ENCODE measurements at places on chromosomes 7 and 10.

DNA sequence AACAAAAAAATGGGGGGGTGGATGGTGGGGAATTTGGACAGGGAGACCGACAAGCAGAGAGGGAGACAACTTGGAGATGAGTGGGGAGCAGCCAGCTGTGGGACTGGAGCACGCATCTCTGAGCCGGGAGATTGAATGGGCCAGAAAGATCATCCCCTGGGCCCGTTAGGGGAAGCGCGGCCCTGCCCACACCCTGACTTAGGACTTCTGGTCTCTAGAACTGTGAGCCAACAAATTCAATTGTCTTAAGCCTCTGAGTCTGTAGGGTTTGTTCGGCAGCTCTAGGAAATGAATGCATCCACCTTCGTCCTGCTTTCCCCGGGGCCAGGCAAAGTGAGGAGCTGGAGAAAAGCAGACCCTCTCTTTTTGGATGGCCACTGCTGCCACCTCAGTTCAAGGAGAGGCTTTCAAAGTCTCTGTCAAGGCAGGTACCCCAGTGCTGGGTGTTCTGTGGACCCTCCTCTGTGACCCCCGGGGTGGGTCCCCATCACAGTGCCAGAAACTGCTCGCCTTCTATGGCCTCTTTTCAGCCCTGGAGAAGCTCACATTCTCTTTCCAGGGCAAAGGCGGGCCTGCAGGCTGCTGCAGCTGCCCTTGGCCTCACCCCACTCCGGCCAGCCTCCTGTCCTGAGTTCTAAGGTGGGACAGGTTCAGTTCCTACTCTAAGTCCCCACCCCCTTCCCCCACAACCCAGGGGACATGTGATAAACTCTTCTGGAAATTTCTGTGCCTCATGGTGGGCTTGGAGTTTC, 423.2 kb downstream of the RPS24 start:
- DNase-seq: no peak

DNA sequence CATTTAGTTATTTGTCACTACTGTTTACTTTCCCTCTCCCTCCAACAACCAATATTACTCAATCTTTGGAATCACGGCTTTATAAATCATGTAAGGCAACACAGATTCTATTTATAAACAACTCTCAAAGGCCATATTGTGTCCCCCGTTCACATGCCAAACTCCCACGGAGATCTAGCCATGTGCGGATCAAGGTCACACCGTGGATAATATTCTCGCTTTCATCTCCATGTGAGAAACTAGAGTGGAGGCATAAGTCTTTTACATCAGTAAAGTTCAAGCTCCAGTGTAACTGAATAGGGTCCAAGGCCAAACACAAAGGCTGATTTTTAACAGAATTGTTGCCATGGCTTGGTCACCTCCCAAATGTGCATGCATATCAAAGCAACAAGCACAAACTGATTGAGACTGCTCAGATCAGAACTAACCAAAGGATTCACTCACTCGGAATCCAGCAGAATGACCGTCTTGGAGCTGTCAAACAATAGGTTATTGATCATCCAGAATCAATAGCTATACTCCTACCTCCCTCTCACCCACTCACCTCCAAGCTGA, 569.5 kb upstream of the LRRN3 start:
- DNase-seq: no peak

DNA sequence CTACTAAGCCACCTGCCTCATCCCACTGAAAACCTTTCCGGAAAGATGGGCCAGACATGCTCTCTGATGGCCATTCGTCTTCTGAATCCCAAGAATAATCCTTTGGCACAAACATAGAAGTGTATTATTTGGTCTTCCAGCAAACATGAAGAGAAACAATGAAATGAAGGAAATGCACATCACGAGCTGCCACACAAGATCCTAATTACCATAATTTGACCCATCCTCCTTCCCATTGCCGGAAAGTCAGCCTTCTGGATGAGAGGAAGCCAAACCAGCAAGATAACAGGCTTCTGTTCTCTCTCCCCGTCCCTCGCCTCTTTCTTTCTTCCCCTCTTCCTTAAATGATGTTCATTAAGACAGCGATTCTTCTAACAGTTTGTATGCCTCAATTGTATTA, 218.9 kb upstream of the KMT2E start:
- peak; percentile 33 for DNase-seq

GRCh38 chr7:103989200-103989784, at the start of gene RELN:
Gene RELN, minus strand, starts transcription at chr7:103989658. Its CDS starts 302 bp downstream, at chr7:103989356.
- no peak for DNase-seq

- no peak for DNase-seq
Measured at GRCh38 chr7:48053736-48054135, 18.4 kb downstream of the C7orf57 start.

- no peak for DNase-seq
Measured at GRCh38 chr10:77351386-77351785, 286.2 kb downstream of the KCNMA1 start.

- DNase-seq: no peak
Measured at GRCh38 chr10:35533565-35533964, 71.6 kb upstream of the GJD4 start.

- no peak for DNase-seq
Measured at GRCh38 chr10:86936661-86937501, 20.5 kb downstream of the MMRN2 start.

- no peak for DNase-seq
Measured at GRCh38 chr10:287026-287709, 151.9 kb downstream of the ZMYND11 start.

- no peak for DNase-seq
Measured at GRCh38 chr7:426510-426909, 93.1 kb downstream of the PDGFA start.

DNA sequence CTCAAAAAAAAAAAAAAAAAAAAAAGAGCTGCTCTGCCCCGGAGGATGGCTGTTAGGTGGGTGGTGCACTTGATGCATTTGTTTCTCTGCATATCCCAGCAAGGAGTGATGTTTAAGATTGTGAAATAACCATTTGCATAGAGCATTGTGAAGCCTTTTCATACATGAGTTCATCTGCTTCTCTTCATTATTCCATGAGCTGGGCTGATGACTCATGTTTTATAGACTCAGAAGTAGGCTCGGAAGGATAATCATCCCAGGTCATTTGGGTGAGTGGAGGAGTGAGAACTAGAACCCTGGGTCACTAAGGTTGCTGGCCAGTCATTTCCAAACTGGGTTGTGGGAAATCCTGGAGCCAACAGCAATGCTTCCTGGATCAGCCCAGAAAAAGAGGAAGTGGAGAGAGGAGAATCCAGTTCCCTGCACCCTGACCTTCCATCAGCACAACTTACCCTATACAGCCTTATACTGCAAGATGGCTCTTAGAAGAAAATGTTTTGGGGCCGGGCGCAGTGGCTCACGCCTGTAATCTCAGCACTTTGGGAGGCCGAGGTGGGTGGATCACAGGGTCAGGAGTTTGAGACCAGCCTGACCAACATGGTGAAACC, 45.3 kb downstream of the TACC2 start:
- DNase-seq: no peak

GRCh38 chr7:118794419-118794818, 569.9 kb downstream of the ANKRD7 start:
- no peak for DNase-seq

DNA sequence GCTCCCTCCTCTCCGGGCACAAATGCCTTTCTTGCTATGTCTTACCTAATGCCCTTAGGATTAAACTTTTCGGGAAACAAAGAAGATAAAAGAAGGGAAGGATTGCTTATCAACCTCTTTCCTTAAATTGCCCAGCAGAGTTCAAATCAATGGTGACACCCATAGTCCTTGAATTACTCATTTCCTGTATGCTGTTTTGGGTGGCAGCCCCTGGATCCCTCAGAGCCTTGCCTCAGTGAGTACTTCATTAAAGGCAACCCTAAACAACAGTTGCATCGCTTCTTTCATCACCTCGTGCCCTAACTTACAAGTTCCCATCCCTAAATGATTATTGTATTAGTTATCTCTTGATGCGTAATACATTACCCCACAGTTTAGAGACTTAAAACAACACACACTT, 31.6 kb upstream of the WAPL start:
- no peak for DNase-seq

DNA sequence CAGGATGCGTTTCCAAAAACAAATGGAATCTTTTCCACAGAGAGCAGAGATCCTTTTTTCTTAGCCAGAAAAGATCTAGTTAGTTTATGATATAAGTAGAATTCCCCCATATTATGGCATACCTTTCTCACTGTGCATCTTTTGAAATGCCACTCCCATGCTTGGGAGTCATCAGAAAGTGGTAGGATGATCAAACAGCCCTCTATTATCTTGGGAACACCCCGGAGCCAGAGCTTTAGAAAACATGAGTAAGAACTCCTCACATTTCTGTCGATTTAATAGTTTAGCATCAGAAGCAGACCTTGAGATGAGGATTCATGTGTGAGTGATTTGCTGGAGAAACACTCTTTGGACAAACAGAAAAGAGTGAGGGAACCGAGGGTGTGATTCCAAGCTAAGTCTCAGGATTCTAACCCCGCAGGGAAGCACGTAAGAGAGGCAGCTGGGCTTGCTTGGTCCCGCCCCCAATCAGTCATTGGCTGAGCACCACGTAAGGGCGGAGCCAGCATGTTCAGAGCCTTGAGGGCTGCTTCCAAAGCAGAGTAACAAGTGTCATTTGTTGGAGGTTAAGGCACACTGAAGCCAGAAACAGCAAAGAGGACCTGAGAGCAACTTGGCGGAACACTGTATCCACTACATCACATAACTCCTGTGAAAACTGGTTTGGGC, 43.7 kb upstream of the NXPH1 start:
- peak; percentile 33 for DNase-seq
